ENCODE measurements at places on chromosomes 11 and 22.

GRCh38 chr22:25766418-25766817 lies 24.4 kb downstream of the MYO18B start:
- no peak for DNase-seq

- DNase-seq, result peak; percentile 9
These were observed 75.7 kb upstream of the ANO1 start for GRCh38 chr11:70002433-70002832.

- no peak for DNase-seq
These were observed 96.4 kb downstream of the CTTN start for GRCh38 chr11:70494559-70495350.

GRCh38 chr11:24932110-24933000 lies 435.5 kb downstream of the LUZP2 start:
- no peak for DNase-seq

GRCh38 chr11:88119561-88119960 lies 55.7 kb downstream of the RAB38 start:
- no peak for DNase-seq

DNA sequence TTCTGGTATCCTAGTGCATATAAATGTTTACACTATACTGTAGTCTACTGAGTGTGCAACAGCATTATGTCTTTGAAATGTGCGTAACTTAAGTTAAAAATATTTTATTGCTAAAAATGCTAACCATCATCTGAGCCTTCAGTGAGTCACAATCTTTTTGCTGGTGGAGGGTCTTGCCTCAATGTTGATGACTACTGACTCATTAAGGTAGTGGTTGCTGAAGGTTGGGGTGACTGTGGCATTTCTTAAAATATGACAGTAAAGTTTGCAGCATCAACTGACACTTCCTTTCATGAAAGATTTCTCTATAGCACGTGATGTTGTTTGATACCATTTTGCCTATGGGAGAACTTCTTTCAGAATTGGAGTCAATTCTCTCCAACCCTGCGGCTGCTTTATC lies 8.5 kb upstream of the CREBZF start:
- no peak for DNase-seq

DNA sequence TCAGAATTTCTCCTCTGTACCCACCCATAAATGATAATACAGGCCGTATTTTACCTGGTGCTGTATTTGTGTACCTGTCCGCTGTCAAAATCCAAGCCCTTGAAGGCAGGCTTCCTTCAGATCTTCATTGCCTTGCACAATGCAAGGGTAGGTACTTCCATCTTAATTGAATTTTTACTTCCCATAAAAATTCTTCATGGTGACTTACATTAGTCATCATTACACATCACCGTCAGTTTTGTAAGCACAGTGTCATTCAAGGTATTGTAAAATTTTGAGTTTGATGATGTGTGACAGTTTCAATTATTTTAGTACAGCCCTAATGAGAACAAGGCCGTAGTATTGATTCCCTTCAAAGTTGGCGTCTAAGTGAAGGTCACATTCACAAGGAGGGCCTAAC lies 770 bp upstream of the TSG101 start:
- DNase-seq, result no peak

- DNase-seq, result no peak
These were observed 342.5 kb downstream of the ETS1 start for GRCh38 chr11:128244871-128245270.

GRCh38 chr11:19594326-19594725 lies 118.3 kb upstream of the NAV2 start:
- no peak for DNase-seq

DNA sequence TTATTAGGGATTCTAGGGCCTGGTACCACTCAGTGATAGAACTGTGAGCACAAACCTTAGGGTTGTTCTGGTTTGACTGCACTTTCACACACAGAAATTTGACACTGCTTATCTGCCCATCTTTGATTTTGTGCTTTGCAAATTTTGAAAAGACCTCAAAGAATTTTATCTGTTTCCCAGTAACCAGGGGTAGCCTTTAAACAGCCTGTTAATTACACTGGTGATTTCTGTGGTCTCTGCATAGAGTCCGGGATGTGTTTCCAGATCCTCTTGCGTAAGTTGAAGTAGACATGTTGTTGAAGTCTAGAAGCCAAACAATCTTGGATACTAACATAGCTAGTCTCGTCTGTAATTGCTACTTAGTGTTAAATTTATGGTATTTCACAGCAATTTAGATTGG lies 75.3 kb downstream of the C22orf31 start:
- DNase-seq, result no peak

GRCh38 chr22:40056559-40056958 lies 61.8 kb downstream of the FAM83F start:
- DNase-seq, result no peak

GRCh38 chr11:120605469-120605868 lies 93.9 kb downstream of the GRIK4 start:
- no peak for DNase-seq

GRCh38 chr11:43360361-43361032 lies 1.8 kb downstream of the TTC17 start:
- DNase-seq, result no peak

- no peak for DNase-seq
These were observed 118.4 kb downstream of the TEAD1 start for GRCh38 chr11:12792590-12792989.

GRCh38 chr22:30605449-30606110 lies 1.4 kb upstream of the TCN2 start:
- no peak for DNase-seq

DNA sequence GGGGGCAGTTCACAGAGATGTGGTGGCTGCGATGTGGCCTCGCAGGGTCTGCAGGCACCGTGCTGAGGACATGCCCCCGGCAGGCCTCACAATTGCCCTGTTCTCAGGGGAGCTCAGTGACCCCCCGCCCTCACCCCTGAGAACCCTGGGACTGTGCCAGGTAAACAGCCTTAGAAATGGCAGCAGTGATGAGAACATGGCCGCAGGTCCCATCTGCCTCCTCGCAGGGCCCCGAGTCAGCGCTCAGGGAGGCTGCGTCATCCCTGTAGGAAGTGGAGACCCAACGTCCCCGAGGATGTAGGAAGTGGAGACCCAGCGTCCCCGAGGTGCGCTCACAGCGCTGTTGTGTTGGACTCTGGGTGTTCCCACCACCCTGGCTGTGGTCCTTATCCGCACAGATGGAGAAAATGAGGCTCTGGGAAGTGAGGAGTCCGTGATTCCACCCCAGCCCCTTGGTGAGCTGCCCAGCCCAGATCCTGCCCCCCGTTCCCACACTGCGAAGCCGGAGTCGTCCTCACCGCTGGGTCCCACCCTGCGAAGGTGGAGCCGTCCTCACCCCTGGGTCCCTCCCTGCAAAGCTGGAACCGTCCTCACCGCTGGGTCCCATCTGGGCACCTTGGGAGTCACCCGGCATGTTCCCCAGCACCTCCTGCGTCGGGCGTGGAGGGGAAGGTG lies 1086.8 kb downstream of the BRD1 start:
- DNase-seq, result no peak

DNA sequence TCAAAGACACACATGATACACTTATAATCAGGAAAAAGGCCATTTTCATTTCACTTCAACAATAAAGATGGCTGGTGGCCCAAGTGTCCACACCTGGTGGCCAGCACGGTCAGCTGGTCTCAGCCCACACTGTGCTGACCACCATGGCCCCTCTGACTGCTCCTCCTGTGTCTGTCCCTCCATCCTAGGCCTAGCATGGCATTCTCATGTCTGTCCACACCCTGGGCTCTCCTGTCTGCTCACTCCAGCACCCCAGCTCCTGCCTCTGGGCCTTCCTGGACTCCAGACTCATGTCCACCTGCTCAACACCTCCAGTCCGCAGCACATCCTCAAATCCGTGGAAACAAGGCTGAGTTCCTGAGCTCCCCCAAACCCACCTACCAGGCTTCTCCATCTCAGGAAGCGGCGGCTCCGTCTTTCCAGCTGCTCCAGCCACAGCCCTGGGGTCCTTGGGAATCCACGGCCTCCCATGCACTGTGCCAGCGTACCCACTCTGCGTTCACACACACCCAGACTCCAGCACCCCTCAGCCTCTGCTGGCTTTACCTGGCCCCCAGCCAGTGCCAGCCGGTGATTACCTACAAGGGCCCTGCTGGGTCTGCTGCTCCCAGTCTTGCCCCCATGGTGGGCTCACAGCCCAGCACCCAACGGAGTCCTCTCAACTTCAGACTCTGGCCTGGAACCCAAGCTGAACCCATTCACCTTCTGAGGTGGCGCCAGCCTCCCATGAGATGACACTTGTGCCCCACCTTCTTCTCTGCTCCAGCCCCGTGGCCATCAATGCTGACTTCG lies 13.9 kb downstream of the SIRT3 start:
- DNase-seq, result no peak

- DNase-seq, result no peak
These were observed 223 bp downstream of the WT1 start for GRCh38 chr11:32435152-32435480.

GRCh38 chr11:75275581-75275980 lies 35.0 kb downstream of the TPBGL start:
- peak; percentile 97 for DNase-seq

- no peak for DNase-seq
These were observed 644 bp downstream of the SPTY2D1 start for GRCh38 chr11:18633256-18634139.

All from T-helper 2 cell (primary cell).